Gastroesophageal sphincter (tissue), 4 donors: ENCODE measurements at places on chromosomes 3 and 15. TPM values are rescaled to one million over a fixed set of nuclear protein-coding genes. Genes with fewer than 3 reads are reported as not detected.

Gene NOX5
- not detected for total RNA-seq

Gene GABRR3
- total RNA-seq, result not detected

Gene RPS27L
- 103 TPM for total RNA-seq

Gene GOLGA8M
- not detected for total RNA-seq

Gene ZMYND10
- total RNA-seq, result not detected

Gene TRH
- not detected for total RNA-seq

DNA sequence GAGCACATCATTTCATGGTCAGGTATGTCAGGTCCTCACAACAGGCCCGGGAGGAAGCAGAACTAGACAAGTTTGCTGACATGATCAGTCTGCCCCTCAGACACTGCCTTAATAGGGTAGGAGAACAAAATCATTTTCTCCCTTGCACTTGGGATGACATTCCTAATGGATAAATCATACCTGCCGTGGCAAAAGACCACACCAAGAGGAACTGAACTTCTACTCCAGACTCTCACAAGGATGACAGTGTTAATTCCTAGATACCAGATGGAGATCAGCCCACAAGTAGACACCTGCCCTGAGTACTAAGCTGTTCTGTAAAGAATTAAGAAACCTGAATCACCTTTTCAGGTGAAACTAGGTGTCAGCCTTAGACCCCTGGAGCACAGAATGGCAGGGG, 19.5 kb downstream of the SIAH2 start:
- peak overlapping the region; percentile 33 for H3K27ac ChIP-seq
- peaks cover 14% of the 10 kb centered on the region for H3K4me1 ChIP-seq
- ATAC-seq, result no peak
- H3K27me3 ChIP-seq, result no peaks in the 10 kb centered on the region
- no peaks in the 10 kb centered on the region for H3K36me3 ChIP-seq
- H3K4me3 ChIP-seq, result no peak overlapping the region

DNA sequence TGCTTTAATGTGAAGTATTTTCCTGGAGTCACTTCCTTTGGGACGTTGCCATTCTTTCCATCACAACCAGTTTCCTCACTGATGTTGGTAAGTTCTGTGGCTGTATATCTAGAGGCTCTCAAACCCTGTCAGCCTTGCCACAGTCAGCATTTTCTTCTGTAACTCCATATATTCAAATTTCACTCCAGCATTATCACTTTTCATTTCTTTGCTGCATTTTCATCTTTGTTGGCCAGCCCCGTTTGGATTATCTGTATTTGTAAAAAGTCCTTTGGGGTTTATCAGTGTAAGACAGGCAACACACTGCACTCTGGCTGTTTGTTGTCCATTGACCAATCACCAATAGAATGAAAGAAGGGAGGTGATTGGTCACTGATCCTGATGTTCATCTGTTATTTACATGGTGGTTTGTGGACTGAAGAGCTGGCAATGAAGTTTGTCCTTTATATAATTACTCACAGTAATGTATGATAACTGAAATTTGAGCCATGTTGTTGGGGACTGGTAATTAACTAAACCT, 20.3 kb downstream of the GMPS start:
- no peak overlapping the region for H3K4me3 ChIP-seq
- H3K27me3 ChIP-seq, result no peaks in the 10 kb centered on the region
- peaks cover 3% of the 10 kb centered on the region for H3K4me1 ChIP-seq
- peak; percentile 36 for ATAC-seq
- H3K27ac ChIP-seq, result no peak overlapping the region
- no peaks in the 10 kb centered on the region for H3K36me3 ChIP-seq

DNA sequence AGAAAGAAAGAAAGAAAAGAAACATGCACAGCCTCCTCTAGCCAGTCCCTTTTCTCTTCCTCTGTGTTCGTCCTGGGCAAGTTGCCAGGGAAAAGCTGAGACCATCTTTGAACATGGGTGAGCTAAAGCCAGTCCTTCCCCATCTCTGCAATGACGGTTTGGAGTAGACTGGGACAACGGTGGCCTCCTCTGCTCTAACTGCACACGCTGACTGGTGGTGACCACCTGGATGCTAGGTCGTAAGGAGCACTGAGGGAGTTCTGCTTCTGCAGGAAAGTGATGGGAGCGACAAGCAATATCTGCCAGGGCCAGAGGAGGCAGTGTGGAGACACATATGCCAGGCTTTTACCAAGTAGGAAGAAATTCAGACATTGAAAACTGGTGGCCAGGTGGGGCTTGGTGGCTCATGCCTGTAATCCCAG, 111.7 kb downstream of the NUP210 start:
- H3K27ac ChIP-seq, result no peak overlapping the region
- no peaks in the 10 kb centered on the region for H3K4me1 ChIP-seq
- H3K36me3 ChIP-seq, result no peaks in the 10 kb centered on the region
- no peak overlapping the region for H3K4me3 ChIP-seq
- H3K27me3 ChIP-seq, result peaks cover 10% of the 10 kb centered on the region

DNA sequence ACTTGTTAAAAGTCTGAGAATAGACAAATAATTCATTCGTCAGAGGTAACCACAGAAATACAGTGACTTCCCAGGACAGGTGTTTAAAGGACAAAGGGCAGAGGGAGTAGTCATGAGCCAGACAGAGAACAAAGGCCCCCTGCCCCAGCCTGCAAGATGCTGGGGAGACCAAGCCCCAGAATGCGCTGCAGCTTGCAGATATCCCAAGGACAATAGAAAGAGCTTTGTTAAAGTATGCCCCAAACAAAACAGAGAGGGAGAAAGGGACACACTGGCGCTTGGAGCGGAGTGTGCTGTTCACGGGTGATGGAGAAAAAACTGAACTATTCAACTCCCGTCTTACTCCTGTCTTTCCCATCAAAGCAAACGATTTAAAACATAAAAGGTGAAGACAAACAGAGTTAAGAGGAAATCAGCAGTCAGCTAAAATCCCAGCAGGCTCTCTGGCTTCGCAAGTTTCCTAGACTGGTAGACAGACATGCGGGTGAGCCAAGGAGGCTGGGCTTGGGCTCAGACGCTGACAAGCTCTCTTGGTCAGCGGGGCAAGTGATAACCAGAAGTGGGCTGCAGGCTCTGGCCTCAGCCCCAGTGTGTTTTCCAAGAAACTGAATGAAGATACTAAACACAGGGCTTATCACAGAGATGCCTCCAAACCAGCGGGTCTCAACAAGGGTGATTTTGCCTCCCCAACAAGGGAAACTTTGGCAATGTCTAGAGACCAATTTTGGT, 130.1 kb downstream of the UACA start:
- H3K4me1 ChIP-seq, result no peaks in the 10 kb centered on the region
- no peaks in the 10 kb centered on the region for H3K27me3 ChIP-seq
- no peak for ATAC-seq
- no peak overlapping the region for H3K4me3 ChIP-seq

DNA sequence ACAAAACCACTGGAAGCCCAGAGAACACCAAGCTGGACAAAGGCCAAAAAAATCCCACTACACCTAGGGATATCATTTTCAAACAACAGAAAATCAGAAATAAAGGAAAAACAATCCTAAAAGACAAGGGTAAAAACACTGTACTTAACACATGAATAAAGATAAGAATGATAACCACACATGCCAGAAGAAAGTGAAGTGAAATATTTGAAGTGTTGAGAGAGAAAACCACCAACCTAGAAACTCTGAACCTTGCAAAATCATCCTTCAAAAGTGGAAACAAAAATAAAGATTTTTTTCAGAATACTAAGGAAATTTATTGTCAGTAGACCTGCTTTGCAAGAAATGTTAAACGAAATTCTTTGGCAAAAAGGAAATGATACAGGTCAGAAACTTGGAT, 45.1 kb downstream of the KPNA1 start:
- no peak for ATAC-seq
- no peaks in the 10 kb centered on the region for H3K27me3 ChIP-seq
- peaks cover 6% of the 10 kb centered on the region for H3K4me1 ChIP-seq
- H3K4me3 ChIP-seq, result no peak overlapping the region

DNA sequence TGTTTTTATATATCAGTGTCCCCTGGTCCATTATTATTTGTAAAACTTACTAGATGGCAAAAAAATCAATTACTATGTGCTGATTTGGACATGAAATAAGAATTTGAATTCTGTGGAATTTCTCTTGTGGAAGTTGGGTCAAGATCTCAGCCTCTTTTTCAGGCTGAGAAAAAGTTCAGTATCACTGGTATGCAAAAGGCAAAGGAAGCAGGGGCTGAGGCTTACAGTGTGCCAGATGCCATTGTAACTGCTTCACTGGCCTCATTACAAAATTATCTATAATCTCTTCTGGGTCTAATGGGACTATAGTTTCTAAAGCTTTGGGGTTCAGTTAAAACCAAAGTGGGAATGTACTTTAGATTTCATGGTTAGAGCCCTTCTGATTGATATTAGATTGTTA, 125.9 kb upstream of the SLC7A14 start:
- H3K36me3 ChIP-seq, result no peaks in the 10 kb centered on the region
- no peak overlapping the region for H3K4me3 ChIP-seq
- no peak overlapping the region for H3K27ac ChIP-seq
- no peak for ATAC-seq
- no peaks in the 10 kb centered on the region for H3K27me3 ChIP-seq

DNA sequence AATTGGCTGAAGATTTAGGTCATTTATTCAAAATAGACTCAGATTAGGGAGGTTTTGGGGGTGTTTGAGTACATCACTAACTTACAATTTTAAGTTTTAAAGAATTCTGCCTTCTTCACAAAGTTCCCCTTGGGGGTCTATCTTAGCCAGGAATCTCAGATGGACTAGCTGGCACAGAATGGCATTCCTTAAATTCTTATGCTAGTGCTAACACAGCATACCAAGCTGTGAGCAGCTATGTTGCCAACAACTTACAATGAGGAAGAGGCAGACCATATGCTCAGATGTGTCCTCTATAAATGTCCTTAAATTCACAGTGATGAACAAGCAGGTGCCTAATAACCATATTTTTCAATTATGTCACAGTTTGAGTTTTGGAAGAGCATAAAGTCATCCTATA, 60.9 kb upstream of the NPHP3 start:
- peaks cover 11% of the 10 kb centered on the region for H3K4me1 ChIP-seq
- no peak overlapping the region for H3K4me3 ChIP-seq
- no peak for ATAC-seq
- H3K36me3 ChIP-seq, result no peaks in the 10 kb centered on the region
- no peaks in the 10 kb centered on the region for H3K27me3 ChIP-seq
- H3K27ac ChIP-seq, result no peak overlapping the region

- no peak overlapping the region for H3K27ac ChIP-seq
- H3K27me3 ChIP-seq, result no peaks in the 10 kb centered on the region
- no peak overlapping the region for H3K4me3 ChIP-seq
- no peak for ATAC-seq
- H3K4me1 ChIP-seq, result no peaks in the 10 kb centered on the region
- H3K36me3 ChIP-seq, result no peaks in the 10 kb centered on the region
These were observed 4.1 kb downstream of the CD80 start for GRCh38 chr3:119555309-119555735.
